Activated CD8-positive, alpha-beta memory T cell treated with anti-CD3 and anti-CD28 coated beads for 4 hours (primary cell): ENCODE measurements at places on chromosomes 1 and 21.

DNA sequence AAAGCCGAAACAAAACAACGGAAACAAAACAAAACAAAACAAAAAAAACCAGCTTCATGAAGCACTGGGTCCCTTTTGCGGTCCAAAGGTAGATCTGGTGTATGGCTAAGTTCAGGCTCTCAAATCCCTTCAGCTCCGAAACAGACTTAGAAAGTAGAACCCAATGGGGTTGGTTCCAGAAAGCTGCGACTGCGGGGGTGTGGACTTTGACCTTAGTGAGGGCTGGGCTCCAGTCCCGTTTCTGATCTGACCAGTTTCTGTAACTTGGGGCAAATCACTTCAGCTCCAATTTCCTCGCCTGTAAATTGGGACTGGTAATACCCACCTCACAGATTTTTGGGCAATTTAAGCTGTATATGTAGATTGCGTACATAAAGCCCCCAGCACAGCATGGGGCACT lies 105.2 kb downstream of the ZSCAN20 start:
- no peak for DNase-seq

DNA sequence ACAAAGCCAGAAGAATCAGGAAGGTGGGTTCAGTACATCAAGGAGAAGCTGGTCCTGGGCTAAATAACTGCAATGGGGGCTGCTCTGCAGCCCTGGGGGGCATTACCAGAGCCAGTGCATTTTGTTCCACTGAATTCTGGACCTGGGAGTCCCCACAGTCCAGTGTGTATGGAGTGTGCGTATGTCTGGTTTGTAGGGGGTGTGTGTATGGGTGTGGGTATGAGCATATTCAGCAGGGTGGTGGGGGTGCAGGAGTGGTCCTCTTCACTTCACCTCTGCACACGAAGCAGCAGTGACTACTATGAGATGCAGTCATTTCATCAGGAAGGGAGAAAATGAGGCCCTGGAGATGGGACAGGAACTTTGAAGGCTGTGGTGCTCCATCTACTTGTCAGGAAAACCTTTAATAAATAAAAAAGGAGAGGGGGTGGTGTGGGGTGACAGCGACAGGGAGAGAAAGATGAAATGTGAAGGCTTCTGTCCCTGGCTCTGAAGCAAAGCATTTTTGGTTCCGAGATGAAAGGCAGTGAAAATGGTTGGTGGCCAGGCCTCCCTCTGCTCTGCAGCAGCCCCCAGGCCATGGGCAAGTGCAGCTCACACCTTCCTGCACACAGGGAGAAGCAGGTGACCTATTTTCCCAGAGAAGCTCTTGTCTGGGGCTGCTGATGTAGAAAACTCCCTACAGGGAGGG lies 121.5 kb upstream of the CACHD1 start:
- DNase-seq, result no peak

DNA sequence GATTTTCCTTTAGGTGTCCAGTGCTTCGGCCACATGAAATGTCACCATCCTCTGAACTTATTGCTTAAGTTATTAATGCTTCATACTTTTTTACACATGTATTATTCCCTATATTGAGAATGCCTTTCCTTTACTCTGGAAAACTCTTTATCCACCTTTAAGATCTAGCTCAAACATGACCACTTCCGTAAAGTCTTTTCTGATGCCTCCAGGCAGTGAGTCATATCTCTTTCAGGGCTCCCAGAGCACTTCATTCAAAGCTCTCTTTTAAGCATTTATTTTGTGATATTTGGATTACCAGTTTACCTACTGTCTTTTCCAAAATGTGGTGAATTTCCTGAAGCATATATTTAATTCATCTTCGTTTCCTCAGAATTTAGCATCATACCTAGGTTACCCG lies 178.9 kb downstream of the HS2ST1 start:
- no peak for DNase-seq

GRCh38 chr1:32454726-32455125 lies 10.1 kb upstream of the ZBTB8B start:
- no peak for DNase-seq

- DNase-seq, result no peak
Observed at GRCh38 chr1:2595261-2595811, 8.8 kb downstream of the PRXL2B start.

- no peak for DNase-seq
Observed at GRCh38 chr21:29115899-29116298, 14.5 kb upstream of the MAP3K7CL start.

GRCh38 chr1:17883136-17883535 lies 128.0 kb downstream of the ACTL8 start:
- no peak for DNase-seq

DNA sequence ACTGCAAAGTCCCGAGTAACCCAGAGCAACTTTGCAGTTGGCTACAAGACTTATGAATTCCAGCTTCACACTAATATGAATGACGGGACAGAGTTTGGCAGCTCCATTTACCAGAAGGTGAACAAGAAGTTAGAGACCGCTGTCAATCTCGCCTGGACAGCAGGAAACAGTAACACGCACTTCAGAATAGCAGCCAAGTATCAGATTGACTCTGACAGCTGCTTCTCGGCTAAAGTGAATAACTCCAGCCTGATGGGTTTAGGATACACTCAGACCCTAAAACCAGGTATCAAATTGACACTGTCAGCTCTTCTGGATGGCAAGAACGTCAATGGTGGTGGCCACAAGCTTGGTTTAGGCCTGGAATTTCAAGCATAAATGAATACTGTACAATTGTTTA lies 66.8 kb downstream of the ACBD6 start:
- DNase-seq, result no peak

DNA sequence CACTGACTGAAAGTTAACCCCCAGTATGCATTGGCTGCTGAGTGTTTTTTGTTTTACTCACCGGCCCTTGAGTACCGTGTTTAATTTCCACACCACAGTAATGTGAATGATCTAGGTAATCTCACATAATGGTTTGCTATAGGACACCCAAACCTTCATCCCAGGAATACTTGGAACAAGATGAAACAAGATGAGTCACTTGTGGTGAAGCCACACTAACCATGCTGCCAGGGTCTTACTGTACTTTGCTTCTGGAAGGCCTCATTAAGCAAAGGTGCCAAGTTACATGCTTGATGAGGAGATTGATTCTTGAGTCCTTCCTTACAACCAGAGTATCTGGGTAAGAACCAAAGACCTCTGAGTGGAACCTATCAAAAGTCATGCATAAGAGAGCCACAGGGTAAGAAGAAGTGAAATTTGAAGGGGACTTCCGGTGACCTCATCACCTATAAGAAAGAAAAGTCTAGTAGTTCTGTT lies 163.3 kb downstream of the NRIP1 start:
- DNase-seq, result no peak

GRCh38 chr21:21236996-21237395 lies 238.8 kb downstream of the NCAM2 start:
- no peak for DNase-seq

GRCh38 chr1:222950892-222951291 lies 136.1 kb downstream of the DISP1 start:
- no peak for DNase-seq

- no peak for DNase-seq
Observed at GRCh38 chr1:47510282-47510811, 72.5 kb downstream of the FOXD2 start.

- DNase-seq, result no peak
Observed at GRCh38 chr1:11841245-11842153, 6.1 kb downstream of the NPPA start.

DNA sequence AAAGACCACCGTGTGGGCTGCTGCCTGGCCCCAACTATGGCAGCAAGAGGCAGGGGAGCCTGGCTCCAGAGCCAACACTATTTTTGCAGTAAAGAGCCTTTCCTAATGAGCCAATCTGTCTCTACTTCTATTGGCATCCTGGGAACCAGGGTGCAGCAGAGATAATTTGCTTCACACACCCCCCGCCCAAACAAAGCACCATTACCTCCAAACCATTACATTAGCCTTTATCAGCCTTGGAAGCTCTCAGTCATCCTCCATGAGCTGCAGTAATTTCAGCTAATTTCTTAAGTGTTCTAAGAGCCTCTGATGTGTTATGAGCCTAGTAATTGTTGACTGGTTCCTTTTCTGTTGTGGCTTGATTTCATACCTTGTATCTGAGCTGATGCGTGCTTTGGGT lies 21.6 kb downstream of the ARMH1 start:
- DNase-seq, result no peak

GRCh38 chr21:39726133-39726532 lies 18.9 kb upstream of the IGSF5 start:
- DNase-seq, result no peak

DNA sequence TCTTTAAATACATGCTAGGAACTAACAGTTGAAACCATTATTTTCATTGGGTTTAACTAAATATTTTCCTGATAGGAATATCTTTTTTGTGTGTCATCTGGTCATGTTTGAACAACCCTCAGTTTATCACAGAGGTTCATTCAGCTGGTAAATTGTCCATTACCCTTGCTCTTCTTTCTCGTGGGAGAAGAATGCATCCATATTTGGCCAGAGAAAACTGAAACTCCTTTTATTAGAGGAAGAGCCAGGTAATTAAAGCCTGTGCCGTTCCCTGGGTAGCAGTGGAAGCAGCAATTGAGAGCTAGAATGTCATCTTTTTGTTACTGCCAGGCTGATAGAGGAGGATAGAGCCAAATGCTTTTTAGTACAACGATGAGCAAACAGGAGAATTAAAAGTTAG lies 587.2 kb upstream of the ZRANB2 start:
- DNase-seq, result no peak

- DNase-seq, result no peak
Observed at GRCh38 chr1:45883658-45884057, 80.2 kb downstream of the MAST2 start.

DNA sequence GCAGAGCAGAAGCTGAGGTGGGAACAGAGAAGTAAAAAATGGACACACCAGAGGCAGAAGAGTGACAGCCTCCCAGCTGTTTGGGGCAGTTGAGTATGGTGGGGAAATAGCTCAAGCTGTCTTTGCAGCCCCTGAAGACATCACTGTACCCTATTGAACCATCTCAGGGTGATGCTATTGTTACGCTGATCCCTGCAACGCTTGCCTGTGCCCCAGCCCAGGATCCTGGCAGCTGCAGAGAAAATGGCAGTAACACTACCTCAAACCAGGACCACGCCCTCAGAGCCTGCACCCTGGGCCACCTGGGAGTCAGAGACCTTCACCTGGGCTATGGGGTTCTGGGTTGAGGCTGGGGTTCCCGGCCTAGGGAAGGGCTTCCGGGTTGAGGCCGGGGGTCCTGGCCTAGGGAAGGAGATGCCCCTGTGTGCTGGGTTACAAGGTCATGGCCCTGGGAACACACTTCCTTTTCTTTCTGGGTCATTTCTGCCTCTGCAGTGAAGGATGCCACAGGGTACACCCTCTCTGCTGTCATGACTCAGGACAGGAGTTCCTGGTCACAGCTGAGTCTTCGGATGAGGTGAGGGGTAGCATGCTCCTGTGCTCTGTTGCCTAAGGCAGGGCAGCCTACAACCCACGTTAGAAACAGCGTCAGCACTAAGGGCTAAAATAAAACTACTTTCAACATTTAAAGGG lies 11.6 kb downstream of the BSND start:
- no peak for DNase-seq

DNA sequence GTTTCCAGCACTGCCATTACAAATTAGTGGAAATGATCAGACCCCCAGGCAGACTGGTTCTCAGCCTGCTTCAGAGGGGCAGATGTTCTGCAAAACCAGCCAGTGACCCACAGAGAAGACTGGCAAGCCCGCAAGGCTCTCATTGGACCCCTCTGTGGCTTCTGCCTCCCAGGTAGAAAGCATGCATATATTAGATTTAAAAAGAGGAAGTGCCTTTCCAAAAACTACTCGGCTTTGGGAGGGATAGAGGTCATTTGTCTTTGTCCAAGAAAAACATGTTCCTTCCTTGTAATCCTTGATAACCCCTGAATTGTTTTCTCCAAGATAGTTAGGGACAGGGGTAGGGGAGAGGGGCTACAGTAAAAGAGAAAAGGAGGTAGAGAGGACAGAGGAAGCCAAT lies 11.8 kb downstream of the HIVEP3 start:
- no peak for DNase-seq

DNA sequence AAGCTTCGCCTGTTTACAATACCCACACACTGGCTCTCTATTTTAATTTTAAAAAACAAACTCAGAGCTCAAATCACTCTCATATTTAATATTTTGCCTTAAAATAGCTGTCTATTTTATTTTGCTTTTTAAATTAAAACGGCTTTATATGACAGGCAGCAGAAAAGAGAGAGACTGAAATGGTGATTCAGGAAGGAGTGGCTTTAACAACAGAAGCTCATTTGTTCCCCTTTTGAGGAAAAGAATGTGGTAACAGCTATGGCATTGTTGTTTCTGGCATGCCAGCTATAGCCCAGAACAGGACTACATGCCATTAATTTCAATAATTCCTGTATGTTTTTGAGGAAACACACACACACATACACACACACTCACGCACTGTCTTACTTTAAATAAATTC lies 234.2 kb upstream of the PTBP2 start:
- DNase-seq, result no peak

DNA sequence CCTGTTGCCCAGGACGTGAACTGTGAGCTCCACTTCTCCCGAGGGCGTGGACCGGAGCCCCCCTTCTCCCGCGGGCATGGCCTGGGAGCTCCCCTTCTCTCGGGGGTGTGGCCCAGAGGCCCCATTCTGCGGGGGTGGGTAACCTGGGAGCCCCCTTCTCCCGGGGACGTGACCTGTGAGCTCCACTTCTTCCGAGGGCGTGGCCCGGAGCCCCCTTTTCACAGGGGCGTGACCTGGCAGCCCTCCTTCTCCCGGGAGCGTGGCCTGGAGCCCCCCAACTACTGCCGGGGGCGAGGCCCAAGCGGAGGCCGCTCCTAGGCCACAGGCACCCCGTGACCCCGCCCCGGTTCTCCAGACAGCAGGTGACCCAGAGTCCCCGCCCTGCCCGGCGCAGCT lies 320 bp downstream of the C1orf174 start:
- no peak for DNase-seq

DNA sequence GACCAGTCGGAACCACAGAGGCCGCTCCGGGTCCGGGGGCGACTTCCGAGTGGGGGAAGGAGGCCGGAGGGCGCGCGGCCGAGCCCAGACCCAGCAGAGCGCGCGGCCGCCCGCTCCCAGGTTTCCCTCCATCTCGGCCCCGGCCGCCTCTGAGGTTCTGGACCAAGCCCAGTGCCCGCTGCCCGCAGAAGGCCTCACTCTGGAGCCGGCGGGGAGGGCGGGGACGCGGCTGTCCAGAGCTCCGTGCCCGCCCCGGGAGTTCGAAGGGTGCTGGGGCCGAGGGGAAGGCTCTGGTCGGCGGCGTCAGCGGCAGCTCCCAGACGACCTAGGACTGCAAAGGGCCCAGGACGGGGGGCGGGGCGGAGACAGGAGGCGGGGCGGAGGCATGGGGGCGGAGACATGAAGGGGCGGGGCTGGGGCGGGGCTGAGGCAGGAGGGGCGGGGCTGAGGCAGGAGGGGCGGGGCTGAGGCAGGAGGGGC lies 48.0 kb upstream of the SLC19A1 start:
- peak; percentile 57 for DNase-seq

DNA sequence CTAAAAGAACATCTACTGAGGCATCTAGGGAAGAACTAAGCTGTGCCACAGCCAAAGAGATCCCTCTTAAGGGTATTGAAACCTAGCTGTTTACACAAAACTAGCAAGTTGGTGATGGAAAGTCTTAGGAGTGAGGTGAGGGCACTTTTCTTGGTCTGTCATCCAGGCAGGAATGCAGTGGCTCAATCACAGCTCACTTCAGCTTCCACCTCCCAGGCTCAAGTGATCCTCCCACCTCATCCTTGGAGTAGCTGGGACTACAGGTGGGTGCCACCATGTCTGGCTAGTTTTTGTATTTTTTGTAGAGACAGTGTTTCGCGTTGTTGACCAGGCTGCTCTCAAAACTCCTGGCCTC lies 2.4 kb downstream of the PLEKHO1 start:
- DNase-seq, result no peak

GRCh38 chr1:19080721-19081120 lies 124.2 kb upstream of the IFFO2 start:
- DNase-seq, result no peak
